Left lung (tissue), 14 donors: ENCODE measurements at places on chromosomes 1 and 21.
A peak's percentile ranks its signal among the peaks of the same experiment; 100 is the strongest.

- no peak for DNase-seq
These were observed 141.4 kb upstream of the BEND5 start for GRCh38 chr1:48917901-48918603.

- no peak for DNase-seq
These were observed at the start of gene ECM1 for GRCh38 chr1:150507912-150508864. ECM1 (plus strand) TSS chr1:150508109; CDS start chr1:150508210, 101 bp downstream.

DNA sequence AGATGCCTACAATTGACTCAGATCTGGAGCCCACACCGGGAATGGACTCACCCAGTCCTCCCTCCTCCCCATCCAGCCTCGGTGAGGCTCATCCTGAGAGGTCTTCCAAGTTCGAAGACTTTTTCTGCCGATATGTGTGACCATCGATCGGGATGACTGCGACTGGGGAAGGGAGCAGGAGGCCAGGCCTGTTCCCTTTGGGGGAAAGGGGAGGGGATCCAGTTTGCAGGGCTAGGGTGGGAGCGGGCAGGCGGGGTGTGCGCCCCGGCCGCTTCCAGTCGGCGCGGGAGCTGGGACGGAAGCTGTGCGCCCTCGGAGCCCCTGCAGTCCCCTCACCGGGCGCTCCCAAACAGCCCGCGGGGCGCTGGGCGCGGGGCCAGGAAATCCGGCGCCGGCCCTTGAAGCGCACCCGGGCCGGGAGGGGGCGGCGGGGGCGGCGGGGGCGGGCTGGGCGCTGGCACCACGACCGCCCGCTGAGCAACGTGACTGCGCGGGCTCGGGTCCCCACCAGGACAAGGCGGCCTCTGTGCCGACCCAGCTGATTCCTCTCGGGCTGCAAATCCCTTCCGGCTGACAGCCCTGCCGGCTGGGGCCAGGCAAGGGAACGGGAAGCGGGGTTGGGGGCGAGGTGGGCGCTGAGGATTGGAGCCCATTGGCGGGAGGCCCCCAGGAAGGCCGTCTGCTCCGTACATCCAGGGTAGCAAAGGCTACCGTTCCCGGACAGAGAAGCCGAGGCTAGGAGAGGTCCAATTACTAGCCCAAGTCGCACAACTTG lies 103.9 kb downstream of the EBNA1BP2 start:
- no peak for DNase-seq

- DNase-seq, result no peak
These were observed 4.8 kb upstream of the COX20 start for GRCh38 chr1:244830639-244831038.

DNA sequence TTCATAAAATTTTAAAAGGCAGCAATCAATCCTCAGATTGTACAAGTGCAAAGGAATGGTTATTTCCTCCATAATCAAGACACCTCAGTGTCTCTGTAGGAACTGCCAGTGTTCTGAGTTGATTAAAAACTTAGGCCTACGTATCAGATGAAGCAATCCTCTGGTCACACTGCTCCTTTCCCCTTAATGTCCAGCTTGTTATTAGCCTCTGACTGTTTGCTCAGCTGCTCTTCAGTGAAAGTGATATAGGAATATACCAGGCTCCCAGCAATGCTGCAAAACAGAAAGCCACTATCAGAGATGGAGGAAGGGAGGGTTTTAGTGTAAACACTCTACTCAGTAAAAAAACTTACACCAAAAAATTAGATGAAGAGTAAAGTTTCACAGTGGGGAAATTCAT lies 49.8 kb downstream of the SLC35D1 start:
- no peak for DNase-seq

DNA sequence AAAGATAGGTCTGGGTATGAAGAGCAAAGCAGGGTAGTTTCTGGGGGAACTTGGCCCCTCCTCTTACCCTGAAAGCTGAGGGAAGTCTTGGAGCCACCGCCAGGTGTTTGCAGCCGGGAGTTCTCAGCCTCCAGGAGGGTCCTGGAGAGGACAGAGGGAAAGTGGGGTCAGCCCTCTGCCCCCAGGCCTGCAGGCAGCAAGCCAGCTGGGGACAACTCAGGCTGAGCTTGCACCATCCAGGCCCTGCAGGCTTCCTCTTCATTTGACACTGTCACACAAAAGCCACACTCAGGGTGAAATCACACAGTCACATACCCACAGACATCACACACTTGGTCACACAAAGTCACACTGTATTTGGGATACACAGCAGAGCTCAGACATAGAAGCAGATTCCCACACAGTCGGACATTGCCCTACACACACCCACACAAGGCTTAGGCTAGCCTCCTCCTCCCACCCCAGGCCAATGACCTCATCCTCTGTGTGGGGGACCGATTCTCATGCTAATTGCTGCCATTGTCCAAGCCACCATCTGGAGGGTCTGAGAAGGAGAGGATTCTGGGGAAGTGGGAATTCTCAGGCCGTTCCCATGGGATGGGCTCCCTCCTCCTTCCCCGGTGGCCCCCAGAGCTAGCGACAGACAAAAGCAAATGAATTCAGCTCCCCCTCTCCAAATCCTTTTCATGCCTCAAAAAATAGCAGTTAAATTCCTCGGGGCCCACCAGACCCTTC lies 3.7 kb downstream of the NES start:
- DNase-seq, result no peak

GRCh38 chr1:64864018-64864940 lies 102.1 kb downstream of the JAK1 start:
- peak; percentile 89 for DNase-seq

DNA sequence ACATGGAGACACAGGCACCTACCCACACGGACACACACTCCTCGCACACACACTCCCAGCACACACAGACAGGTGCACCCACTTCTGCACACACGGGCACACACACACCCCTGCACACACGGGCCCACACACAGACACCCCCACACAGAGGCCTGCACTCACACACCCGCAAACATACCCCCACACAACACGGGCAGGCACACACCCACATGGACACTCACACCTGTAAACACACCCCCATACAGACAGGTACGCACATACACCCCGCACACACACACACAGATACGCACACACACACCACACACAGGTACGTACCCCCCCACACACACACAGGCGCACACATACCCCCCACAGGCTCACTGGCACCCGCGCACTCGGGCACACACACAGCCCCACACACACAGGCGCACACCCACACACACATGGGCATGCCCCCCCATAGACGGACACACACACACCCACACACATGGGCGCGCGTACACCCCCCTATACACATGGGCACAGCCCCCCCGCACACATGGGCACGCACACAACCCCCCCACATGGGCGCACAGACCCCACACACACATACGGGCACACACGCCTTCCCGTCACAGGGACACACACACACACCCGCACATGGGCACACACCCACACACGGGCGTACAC lies 6.1 kb downstream of the ATAD3A start:
- no peak for DNase-seq

- DNase-seq, result no peak
These were observed 180.3 kb downstream of the FAF1 start for GRCh38 chr1:50779801-50780200.

GRCh38 chr1:203520315-203520714 lies 26.4 kb downstream of the OPTC start:
- DNase-seq, result no peak

- DNase-seq, result no peak
These were observed 1.2 kb upstream of the SLC25A34 start for GRCh38 chr1:15734901-15735300.

DNA sequence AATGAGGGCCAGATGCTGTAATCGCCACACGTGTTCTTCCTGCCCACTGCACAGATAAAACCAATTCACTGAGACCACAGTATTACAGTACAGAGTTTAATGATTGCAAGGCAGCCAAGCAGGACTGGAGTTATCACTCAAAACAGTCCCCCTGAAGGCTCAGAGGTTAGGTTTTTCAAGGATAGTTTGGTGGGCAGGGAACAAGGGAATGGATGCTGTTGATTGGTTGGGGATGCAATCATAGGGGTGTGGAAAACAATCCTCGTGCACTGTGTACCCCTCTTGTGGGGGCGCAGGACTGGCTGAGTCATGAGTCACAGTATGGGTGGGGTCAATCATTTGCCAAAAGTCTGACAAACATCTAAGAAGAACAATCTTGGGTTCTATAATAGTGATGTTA lies 12.4 kb upstream of the USP1 start:
- DNase-seq, result no peak

DNA sequence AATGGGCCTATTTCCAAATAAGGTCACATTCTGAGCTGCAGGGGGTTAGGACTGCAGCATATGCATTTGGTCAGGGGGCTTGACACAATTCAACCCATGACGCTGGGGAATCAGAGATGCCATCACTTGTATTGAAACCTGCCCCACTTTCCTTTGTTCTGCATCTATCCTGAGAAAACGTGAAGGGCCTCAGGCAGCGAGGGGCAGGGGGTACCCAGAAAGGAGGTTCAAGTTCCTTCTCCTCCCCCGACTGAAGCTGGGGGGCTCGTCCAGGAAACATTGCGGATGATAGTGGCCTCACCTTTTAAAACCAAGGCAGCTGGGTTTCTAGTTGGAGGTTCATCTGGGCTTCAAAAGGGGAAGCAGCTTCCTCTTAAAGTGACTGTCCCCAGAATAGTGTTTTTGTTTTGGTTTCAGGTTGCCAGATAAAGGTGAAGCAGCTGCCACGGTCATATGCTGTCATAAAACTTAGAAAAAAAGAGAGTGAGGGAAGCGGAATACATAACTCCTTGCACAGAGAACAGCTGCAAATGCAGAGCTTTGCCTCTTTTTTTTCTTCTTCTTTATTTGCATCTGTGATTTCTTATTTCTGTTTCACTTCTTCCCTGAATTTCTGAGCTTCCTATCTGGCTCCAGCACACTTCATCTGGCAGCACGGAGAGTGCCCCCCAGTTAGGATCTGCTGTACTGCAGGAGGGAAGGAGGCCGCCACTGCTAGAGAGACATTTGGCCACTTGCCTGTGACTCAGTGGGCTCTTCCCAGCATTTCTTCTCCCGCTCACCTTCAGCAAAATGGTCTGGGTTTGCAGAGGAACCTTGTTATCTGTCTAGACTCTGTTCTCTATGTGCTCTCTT lies 142.0 kb downstream of the AJAP1 start:
- no peak for DNase-seq

DNA sequence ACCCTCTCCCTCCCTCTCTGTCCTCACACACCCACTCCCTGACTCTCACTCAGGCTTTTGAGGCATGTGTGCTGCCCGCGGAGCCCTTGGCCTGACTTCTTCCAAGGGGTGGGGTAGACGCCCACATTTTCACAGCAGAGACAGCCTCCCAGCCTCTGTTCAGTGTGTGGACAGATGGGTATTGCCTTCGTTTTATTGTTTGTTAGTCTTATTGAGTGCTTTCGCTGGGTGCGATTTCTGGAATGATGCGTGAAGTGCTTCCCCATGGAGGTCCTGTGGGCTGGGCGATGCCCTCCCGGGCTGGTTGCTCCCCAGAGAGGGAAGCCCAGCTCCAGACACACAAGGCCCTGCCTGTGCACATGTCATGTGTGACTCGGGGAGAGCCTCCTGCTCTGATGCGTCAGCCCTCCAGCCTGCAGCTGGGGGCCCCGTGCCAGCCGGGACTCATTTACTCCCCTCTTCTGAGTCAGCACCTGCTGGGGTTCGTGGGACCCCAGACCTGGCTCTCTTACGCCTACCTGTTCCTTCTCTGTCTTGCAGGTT lies 14.7 kb downstream of the PDXK start:
- DNase-seq, result peak; percentile 54

GRCh38 chr1:32890516-32891240 lies 4.4 kb downstream of the HPCA start:
- DNase-seq, result peak; percentile 3

DNA sequence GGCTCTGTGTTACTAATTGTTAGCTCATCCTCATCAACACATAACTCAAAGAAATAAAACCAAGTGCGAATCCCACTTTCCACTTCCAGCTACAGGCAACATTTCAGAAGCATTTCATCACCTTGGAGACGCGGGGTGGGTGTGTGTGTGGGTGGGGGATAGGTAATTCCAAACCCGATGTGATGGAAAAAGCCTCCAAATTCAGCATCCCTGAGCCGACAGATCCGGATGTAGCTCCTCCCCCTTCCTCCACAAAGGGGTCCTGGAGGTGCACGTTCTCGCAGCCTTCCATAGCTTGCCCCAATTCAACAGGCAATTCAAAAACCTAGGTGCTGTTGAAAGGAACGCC lies 486 bp downstream of the HSPA13 start:
- DNase-seq, result peak; percentile 47

DNA sequence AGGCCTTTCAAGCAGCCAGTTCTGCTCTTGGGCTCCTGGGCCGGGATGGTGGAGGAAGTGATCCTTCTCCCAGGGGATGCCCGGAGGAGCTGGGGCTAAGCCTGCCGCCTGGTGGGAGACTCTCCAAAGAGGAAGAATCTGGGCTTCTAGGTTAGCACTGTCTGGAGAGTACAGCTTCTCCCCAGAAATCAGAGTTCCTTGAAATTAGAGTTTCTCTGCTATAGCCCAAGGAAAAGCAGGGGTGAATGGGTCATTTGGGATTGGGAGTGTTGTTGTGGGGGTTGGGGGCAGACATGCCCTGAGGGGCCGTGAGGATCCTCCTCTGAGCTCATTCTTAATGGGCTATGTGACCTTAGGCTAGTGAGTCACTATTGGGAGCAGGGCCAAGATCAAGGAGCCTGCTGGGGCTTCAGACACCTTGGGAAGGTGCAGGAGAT lies 6.5 kb downstream of the LGR6 start:
- no peak for DNase-seq

DNA sequence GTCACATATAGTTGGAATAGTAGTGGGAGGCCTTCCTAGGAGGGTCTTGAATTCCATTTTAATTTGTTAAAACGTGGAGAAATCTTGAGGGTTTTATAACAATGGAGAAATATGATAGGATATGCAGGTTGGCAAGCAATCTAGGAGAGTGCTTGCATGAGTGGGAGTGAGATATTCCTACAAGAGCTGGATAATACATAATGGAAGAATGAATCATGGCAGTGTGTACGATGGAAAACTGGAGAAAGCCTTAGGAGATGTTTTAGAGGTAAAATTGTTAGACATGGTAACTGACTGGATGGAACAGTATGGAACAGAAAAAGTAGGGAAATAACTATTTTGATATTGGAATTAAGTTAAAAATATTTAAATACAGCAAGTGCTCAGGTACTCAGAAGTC lies 352.4 kb downstream of the PTBP2 start:
- no peak for DNase-seq

DNA sequence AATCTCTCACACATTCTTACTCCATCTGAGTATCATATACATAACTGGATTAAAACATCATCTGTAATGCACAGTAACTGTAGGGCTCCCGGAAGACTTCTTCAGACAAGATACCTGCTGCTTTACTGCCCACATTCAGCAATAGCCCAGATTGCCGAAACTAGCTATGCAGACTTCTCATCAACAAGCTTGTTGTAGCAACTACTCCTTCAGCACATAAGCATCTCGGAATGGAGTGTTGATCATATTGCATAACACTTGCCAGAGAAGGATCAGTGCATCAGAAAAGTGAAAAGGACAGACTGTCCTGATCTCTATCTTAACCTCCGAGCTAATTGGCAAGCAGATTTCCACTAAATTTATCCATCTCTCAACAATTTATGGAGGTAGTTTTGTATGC lies 354.6 kb upstream of the C1orf87 start:
- no peak for DNase-seq

DNA sequence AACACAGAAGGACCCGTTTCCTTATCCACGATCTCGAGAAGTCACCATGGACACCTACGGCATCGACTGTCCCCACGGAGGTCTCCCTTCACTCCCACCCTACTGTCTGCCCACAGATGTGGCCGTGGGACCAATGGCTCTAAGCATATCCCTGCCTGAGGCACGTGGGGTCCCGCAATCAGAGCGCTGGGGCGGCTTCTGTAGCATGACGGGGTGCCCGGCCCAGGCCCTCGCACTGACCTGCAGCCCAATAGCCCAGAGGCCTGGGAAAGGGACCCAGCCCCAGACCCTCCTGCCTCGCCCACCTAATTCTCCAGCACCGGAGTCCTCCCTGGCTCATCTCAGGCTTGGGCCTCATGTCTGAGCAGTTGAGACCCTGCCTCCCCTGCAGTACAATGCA lies 132.5 kb downstream of the NPHP4 start:
- no peak for DNase-seq
